ENCODE measurements at places on chromosomes 6 and 20.

GRCh38 chr6:167079853-167080297 lies 43.0 kb upstream of the CCR6 start:
- DNase-seq: peak; percentile 25

DNA sequence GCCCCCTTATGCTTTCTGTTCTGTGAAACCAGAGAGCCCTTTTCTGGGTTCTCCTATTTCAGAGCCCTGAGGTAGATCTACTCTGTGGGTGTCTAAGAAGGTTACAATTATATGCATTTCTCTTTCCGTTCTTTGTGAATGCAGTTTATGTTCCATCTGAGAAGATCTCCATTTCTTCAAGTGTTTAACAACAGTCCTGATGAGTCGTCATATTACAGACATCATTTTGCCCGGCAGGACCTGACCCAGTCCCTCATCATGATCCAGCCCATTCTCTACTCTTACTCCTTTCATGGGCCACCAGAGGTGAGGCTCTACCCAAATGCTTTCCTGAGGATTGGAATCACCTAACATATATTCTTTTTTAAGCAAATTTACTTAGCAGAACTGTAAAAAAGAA lies 18.8 kb upstream of the SMIM26 start:
- no peak for DNase-seq

DNA sequence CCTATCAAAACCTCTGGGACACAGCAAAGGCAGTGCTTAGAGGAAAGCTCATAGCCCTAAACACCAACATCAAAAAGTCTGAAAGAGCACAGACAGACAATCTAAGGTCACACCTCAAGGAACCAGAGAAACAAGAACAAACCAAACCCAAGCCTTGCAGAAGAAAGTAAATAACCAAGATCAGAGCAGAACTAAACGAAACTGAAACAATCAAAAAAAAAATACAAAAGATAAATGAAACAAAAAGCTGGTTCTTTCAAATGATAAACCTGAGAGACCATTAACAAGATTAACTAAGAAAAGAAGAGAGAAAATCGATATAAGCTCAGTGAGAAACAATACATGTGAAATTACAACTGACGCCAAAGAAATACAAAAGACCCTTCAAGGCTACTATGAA lies 34.8 kb upstream of the RUNX2 start:
- DNase-seq: no peak

DNA sequence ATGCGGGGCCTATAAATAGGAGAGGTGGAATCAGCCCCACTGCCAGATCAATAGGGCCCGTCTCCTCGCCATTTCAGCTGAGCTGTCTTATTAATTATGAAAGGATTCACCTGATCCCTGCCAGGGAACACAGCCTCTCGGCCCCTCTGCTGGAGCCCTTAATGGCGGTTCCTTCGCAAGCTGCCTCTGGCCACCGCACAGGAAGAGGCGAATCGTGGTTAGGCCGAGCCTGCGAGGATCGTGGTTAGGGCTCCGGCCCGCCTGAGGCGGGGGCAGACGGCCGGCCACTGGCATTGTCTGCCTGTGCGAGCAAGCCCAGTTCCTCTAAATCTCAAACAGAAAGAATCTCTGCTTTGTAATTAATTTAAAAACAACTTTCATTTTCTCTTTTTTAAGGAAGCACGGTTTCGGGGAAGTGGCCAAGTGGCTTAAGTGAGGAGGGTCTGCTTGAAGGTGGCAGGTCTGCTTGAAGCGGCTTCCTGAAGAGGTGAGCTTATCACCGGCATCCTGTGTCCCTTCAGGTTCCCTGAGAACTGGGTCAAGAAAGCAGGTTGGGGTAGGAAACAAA lies 9.2 kb downstream of the NRN1 start:
- no peak for DNase-seq

GRCh38 chr6:107329063-107329860 lies 130.1 kb downstream of the PDSS2 start:
- no peak for DNase-seq

DNA sequence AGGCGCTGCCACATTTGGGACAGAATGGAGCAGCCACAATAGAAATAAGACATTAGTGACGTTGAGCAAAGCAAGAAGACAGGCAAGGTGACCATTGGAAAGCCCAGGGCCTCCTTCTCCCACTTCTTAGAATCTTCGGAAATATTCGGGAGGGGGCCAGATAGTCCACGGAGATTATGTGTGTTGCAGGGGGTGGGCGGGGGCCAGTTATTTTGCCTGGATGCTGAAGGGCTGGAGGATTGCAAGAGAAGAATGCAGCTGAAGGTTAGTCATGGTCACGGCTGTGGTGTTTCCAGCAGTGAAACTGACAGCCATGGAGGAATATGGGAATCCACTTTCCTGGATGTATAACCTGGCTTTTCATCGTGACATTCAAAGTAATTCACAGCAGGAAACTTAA lies 88.6 kb downstream of the CDH26 start:
- DNase-seq: no peak

DNA sequence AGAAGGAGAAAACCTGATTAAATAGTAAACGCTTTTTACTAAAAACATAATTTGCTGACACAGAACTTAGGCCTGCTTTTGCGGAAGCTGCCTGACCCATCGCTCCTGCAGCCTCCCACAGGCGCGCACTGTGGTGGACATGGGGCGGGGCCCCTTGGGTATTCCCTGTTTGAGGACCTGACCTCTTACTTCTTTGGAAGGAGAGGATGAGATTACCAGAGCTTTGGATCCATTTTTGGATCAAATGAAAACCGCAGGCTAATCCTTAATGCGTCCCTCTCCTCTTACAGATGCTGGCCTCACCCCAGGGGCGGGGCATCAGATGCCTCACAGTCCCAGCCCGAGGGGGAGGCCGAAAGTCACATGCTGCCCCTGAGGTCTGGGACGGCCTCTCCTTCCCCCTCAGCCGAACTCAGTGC lies 151.0 kb downstream of the SCML4 start:
- DNase-seq: no peak

DNA sequence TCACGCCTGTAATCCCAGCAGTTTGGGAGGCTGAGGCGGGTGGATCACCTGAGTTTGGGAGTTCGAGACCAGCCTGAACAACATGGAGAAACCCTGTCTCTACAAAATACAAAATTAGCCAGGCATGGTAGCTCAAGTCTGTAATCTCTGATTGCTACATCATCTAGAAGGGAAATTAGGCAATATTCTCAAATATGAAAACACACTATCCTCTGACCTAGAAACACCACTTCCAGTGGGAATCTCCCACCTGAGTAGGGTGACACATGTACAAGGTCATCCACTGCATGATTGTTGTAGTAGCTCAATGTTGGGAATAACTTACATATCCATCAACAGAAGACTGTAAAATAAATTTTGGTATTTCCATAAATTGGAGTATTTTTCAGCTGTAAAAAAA lies 19.1 kb upstream of the SIRPD start:
- no peak for DNase-seq

DNA sequence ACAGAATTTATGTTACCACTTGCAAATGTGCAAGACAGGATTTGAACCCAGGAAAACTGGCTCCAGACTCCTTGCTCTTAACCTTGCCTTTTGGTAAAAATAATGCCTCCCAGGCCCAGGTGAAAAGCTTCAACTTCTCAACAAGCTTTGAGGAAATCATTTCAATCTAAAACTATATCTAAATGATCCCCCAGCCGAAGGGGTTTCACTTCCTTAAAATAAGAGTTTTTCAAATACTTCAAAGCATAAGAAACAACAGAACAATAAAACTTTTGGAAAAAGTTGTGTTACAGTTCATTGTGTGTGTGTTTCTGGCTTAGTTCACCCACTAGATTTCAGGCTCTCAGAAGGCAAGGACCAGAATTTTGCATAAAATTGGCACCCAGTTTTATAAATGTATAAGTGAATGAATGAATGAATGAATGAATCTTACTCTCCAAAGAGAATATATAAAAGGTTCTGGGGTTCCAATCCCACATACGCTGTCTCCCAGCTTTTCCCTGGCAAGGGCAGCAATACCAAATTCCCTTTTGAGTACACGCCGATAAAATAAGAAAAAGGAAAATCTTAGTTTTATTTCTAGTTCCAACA lies 5.4 kb downstream of the OR2H2 start:
- DNase-seq: no peak

GRCh38 chr6:6008648-6009421 lies 2.1 kb upstream of the NRN1 start:
- no peak for DNase-seq

DNA sequence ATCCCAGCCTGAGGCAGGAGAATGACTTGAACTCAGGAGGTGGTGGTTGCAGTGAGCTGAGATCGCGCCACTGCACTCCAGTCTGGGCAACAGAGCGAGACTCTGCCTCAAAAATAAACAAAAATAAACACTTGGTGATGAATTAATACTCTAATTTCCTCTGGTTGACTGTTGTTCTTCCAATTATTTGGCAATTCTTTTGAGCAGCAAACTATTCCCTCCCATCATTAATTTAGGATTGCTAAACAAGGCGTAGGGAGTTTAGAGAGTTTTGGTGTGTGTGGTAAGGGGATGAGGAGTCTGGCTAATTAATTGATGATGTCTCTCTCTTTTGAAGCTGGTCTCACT lies 2.7 kb upstream of the ID1 start:
- no peak for DNase-seq

- no peak for DNase-seq
These were observed 260.3 kb downstream of the ALDH8A1 start for GRCh38 chr6:134689641-134690040.

DNA sequence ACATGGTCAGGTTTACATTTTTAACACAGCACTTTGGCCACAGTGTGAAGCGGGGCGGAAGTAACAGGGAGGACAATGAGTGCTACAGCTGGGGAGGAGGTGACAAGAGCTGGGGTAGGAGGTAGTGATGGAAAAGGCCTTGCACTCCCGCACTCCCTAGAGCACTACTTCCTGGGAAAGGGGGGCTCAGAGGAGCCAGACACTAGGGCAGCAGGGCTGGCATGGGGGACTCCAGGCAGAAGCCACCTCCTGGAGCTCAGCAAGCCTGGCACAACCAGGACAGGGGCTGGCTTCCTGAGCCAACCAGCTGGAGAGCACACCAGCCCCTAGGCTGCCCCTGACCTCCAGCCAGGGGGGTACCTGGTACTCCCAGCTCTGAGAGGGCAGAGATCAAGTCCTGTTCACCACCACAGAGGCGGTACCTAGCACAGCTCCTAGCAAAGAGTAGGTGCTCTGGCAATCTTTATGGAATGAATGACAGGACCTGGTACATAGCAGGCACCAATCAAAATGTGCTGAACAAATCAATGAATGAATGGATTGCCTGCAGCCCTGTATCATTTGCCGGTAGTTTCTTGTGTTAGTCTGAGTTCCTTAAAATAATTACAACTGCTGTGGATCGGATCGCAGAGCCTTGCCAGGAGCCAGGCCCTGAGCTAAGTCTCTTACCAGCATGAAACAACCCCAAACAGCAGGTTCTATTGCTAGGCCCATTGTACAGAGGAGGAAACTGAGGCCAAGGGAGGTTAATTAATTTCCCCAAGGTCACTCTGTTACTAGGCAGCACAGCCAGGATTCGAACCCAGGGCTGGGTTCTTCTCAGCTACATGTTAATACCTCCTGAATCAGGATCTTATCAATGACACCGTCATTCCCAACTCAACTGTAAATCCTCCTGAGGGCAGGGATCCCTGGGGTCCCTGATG lies 15.5 kb downstream of the NOL4L start:
- DNase-seq: no peak

DNA sequence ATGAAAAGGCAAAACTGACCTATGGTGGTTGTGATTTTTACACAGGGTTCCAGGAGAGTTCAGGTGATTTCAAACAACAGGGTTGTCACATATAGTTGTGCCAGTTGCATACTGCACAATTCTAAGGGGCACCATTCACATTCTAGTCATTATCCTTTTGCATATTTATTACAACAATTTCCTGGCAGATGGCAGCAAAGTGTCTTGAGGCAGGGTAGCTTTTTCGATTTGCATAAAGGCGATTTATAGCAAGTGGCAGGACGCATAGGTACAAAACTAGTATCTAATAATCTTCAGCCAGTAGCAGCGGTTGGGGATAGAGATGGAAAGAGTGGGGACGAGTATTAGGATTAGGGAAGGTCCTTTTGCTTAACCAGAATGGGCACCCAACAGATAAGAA lies 46.5 kb upstream of the TRAF3IP2 start:
- no peak for DNase-seq

DNA sequence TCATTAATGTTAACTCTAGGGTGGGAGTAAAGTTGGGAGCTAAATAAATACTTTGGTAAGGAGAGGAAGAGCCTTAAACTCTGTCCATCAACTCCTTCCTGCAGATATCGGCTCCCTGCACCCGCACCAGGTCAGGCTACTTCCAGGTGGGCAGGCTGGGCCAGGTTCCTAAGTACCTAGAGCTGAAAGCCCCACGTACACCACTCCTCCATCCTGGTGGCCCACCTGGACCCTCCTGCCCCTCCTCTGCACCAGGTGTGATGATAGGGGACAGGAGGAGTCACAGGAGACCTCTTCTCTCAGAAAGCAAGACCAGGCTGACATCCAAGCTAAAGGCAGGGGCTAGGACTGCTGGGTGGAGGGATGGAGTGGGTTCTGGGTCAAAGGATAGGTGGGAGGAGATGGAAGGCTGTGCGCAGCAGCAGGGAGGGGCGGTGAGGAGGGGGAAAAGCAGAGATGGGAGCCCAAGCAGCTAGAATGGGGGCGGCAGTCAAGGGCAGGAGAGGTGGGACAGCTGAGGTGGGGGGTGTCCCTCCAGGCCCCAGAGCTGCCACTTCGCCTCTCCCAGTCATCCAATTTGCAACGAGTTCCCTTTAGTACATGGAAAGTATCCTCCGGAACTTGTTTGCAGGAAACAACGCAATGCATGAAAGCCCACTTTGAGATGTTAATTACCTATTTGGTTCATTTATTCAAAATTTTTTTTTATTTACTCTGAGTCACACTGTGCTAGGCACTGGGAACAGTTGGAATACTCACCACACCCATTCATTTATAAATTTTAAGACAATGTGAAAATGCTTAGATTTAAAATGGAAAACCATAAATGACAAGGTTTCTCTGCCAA lies 15.2 kb upstream of the TOX2 start:
- no peak for DNase-seq

- DNase-seq: peak; percentile 36
These were observed 38.2 kb downstream of the C6orf132 start for GRCh38 chr6:42104095-42104803.

DNA sequence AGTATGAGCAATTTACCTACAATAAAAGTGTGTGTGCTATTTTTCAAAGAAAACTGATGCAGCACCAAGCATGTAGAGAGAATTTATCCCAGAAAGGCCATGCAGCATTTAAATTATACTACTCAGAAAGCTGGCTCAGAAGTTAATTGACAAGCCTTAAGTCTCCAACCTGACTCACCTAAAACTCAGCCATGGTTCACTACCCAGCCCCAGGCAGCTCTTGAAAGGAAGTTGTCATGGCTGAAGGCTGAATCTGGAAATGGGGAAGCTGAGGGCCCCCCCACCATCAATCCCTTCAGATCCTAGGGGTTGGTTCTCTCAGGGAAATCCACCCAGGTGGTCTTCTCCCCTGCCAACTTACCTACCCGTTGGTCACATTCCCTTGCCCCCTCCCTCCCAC lies 19.7 kb downstream of the PPIL6 start:
- no peak for DNase-seq

- no peak for DNase-seq
These were observed 53.7 kb downstream of the CPXM1 start for GRCh38 chr20:2746636-2747265.

GRCh38 chr6:20717743-20718142 lies 183.5 kb downstream of the CDKAL1 start:
- DNase-seq: no peak

- DNase-seq: no peak
These were observed 5.8 kb downstream of the TM9SF4 start for GRCh38 chr20:32115211-32115767.

All from stimulated activated CD4-positive, alpha-beta T cell treated with anti-CD3 and anti-CD28 coated beads, Interleukin-1b, Interleukin-23, amount 100 ng/mL, for 24 hours (primary cell).